Mesenchymal stem cell (in vitro differentiated cells and primary cell): ENCODE measurements at places on chromosomes 12 and 14.
A peak's percentile ranks its signal among the peaks of the same experiment; 100 is the strongest.

- DNase-seq: peak; percentile 49
- H3K4me1 ChIP-seq: peaks cover 1% of the 10 kb centered on the region
- H3K27me3 ChIP-seq: no peaks in the 10 kb centered on the region
Observed at GRCh38 chr14:71555654-71556559, 376.3 kb upstream of the RGS6 start.

GRCh38 chr12:130795906-130796305 lies 43.1 kb downstream of the STX2 start:
- H3K27ac ChIP-seq: no peak overlapping the region
- H3K27me3 ChIP-seq: no peaks in the 10 kb centered on the region
- H3K36me3 ChIP-seq: peaks cover 87% of the 10 kb centered on the region
- H3K4me1 ChIP-seq: no peaks in the 10 kb centered on the region
- no peak for DNase-seq

DNA sequence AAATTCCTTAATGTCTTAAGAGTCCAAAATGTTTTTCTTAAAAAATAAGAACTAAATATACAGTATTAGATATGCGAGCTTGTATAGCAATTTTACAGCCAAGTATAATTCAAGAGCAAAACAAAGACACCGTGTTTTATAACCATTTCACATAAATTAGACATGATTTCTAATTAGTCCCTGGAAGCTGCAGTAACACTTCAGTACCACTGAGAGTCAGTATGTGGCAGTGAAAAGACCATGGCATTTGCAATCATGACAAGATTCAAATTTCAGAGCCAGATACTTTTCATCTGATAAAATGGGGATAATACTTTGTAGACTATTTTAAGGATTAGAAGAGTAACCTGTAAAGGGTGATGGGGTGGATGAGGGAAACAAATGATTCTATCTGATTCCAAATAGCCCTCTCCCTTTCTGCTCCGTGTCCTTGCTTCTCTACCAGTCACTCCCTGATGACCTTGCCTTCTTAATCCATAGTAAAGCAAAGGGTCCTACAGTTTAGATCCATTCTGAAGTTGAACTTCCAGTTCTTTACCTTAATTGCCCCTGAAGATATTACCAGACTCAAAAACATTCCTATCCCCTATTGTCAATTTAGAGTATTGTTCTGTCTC lies 145.4 kb upstream of the ABCD2 start:
- no peaks in the 10 kb centered on the region for H3K27me3 ChIP-seq
- H3K36me3 ChIP-seq: no peaks in the 10 kb centered on the region
- no peak overlapping the region for H3K27ac ChIP-seq
- peak; percentile 46 for DNase-seq
- no peak overlapping the region for H3K4me3 ChIP-seq

DNA sequence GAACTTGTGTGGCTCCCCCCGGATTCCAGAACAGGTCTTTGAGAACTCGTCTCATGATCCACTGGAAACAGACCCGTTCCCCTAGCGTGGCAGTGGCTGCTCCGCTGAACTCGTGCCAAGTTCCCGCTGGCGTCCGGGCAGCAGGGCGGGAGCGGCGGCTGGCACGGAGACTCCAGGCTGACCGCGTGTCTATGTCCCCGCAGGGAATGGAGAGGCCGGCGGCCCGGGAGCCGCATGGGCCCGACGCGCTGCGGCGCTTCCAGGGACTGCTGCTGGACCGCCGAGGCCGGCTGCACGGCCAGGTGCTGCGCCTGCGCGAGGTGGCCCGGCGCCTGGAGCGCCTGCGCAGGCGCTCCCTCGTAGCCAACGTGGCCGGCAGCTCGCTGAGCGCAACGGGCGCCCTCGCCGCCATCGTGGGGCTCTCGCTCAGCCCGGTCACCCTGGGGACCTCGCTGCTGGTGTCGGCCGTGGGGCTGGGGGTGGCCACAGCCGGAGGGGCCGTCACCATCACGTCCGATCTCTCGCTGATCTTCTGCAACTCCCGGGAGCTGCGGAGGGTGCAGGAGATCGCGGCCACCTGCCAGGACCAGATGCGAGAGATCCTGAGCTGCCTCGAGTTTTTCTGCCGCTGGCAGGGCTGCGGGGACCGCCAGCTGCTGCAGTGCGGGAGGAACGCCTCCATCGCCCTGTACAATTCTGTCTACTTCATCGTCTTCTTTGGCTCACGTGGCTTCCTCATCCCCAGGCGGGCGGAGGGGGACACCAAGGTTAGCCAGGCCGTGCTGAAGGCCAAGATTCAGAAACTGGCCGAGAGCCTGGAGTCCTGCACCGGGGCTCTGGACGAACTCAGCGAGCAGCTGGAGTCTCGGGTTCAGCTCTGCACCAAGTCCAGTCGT lies 1.5 kb downstream of the APOLD1 start:
- peak; percentile 83 for DNase-seq
- H3K27me3 ChIP-seq: no peaks in the 10 kb centered on the region
- peaks cover 15% of the 10 kb centered on the region for H3K4me1 ChIP-seq
- no peaks in the 10 kb centered on the region for H3K36me3 ChIP-seq
- H3K4me3 ChIP-seq: peak overlapping the region; percentile 83

DNA sequence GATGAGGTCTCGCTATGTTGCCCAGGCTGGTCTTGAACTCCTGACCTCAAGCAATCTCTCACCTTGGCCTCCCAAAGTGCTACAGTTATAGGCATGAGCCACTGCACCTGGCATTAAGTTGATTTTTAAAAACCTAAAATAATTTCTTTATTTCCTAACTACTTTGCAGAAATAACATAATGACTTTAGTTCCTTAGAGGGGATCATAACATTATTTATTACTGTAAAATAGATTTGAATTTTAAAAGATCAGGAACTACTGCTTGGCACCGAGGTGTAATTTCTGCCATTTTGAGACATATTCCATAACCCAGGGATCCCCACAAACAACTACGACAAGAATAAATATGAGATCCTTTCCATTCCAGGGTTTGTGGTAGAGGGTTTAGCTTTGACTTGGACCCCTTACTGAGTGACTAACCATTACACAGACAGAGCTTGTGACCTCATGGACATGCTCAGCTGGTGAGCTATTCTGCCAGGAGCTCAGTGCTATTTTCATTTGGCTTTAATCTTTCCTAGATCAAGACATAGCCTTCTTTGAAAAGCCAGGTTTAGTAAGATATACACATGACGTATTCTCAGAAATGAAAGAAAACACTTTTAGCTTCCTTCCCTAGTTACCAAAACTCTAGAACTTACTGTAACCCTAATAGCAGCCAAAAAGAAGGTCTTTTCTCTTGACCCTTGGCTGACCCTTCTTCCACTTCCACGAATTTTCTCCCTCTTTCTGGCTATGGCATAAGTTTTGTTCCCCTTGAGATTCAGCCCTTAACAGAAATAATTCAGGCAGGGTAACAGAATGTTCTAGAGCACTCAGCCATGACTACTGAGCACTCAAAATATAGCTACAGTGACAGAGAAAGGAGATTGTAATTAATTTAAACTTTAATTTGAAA lies 75.1 kb upstream of the NUDT4 start:
- H3K27me3 ChIP-seq: no peaks in the 10 kb centered on the region
- H3K4me1 ChIP-seq: no peaks in the 10 kb centered on the region
- no peak overlapping the region for H3K4me3 ChIP-seq

DNA sequence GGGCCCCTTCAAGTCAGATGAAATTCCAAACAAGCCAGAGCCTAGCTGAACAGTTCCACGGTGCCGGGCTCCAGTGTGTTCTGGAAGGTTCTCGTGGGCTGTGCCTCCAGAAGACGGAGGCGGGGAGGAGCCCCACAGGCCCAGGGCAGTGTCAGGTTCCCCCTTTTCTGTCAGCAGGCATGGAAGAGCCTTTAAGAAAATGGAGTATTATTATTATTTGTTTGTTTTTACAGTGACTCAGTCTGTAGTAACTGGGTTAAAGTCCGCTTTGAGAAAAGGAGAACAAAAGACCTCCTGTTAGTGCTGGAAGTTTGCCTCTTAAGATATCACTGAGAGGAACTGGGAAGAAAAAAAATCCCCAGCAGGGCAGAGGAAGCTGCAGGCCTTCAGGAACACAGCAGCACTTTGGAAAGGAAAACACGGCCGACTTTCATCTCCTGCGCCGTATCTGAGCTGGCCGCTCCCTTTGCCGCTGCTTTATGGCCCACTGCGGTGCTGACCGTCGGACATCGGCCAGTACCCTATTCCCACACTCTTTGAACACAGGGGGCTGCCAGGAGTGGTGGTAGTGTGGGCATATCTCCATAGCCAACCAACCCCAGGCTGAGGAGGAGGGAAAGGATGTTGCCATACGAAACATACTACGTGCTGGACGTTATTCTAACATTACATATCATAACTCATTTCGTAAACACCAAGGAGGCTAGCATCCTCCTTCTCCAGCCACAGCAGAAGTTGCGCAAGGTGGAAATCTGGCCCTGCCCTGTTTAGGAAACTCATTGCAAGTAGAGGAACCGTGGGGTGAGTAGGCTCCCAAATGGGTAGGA lies 194.0 kb downstream of the ZFP36L1 start:
- peak overlapping the region; percentile 43 for H3K4me3 ChIP-seq
- peaks cover 15% of the 10 kb centered on the region for H3K4me1 ChIP-seq
- DNase-seq: peak; percentile 90
- peak overlapping the region; percentile 81 for H3K27ac ChIP-seq
